Activated CD8-positive, alpha-beta T cell treated with anti-CD3 and anti-CD28 coated beads for 36 hours (primary cell): ENCODE measurements at places on chromosomes 5 and 9. TPM values are rescaled to one million over a fixed set of nuclear protein-coding genes. Genes with fewer than 3 reads are reported as not detected.
A peak's percentile ranks its signal among the peaks of the same experiment; 100 is the strongest.

GRCh38 chr9:124007565-124008302 lies 3.8 kb upstream of the LHX2 start:
- H3K4me1 ChIP-seq: peaks cover 27% of the 10 kb centered on the region
- H3K27ac ChIP-seq: no peak overlapping the region
- no peak overlapping the region for H3K4me3 ChIP-seq
- H3K27me3 ChIP-seq: peaks cover 78% of the 10 kb centered on the region
- peaks cover 2% of the 10 kb centered on the region for H3K36me3 ChIP-seq

GRCh38 chr5:50867140-50867539 lies 200.7 kb downstream of the PARP8 start:
- H3K27me3 ChIP-seq: peaks cover 27% of the 10 kb centered on the region
- no peaks in the 10 kb centered on the region for H3K4me1 ChIP-seq
- H3K36me3 ChIP-seq: no peaks in the 10 kb centered on the region
- no peak overlapping the region for H3K27ac ChIP-seq
- DNase-seq: no peak
- H3K4me3 ChIP-seq: no peak overlapping the region

DNA sequence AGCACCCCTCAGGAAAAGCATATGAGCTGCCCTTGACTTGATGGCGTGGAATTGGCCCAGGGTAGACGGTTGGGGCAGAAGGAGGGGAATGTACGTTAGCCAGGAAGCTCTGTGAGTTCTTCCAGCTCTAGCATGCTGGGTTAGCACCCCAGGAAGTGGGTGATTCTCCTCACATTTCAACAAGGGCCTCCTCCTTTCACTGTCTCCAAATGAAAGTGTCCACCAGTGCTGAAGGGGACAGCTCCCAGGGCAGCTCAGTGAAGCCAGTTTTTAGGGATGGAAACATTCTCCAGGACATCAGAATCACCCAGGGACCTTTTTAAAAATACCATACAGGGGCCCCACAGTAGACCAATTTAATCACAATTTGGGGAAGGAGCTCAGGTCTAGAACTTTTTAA lies 17.2 kb upstream of the AFAP1L1 start:
- no peaks in the 10 kb centered on the region for H3K4me1 ChIP-seq
- H3K4me3 ChIP-seq: no peak overlapping the region
- H3K36me3 ChIP-seq: no peaks in the 10 kb centered on the region
- DNase-seq: no peak

DNA sequence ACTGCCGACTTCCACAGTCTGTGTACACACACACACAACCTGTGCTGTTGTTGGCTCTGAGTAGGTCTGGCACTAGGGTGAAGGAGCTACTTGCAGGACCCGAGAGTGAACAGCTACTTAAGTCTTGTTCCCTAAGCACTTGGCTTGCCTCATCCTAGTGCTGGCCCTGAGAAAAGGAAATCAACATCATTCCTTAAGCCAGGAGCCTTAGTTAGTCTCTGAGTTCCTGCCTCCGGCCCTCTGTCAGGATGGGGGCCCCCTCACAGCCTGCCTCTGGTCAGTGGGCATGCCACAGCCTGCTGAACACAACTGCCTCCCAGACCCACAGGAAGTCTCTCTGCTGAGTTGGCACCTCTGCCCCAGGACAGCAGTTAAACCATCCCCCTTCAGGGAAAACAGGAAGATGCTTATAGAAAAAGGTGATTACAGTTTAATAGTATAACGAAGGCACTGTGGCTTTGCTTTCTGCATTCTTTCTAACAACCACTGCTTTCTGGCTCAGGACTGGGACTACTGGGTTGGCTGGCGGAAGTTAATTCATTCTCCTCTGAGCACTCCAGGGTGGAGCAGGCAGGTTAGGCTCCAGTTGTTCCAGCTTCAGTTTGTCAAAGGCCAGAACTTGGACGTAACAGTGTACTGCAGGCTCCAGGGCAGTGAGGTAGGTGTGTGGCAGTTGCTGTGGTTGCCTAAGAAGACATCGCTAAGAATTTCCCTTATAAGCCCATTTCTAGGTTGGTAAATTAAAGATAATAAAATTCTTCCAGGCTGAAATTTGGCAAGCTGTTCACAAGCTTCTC lies 2.8 kb downstream of the MAMDC2 start:
- no peak overlapping the region for H3K27ac ChIP-seq
- no peaks in the 10 kb centered on the region for H3K36me3 ChIP-seq
- H3K27me3 ChIP-seq: peaks cover 47% of the 10 kb centered on the region
- H3K4me1 ChIP-seq: peaks cover 3% of the 10 kb centered on the region

GRCh38 chr9:128304136-128304970 lies 17.9 kb downstream of the TRUB2 start:
- H3K27ac ChIP-seq: peak overlapping the region; percentile 50
- H3K4me3 ChIP-seq: no peak overlapping the region
- no peaks in the 10 kb centered on the region for H3K4me1 ChIP-seq
- H3K36me3 ChIP-seq: peaks cover 4% of the 10 kb centered on the region

DNA sequence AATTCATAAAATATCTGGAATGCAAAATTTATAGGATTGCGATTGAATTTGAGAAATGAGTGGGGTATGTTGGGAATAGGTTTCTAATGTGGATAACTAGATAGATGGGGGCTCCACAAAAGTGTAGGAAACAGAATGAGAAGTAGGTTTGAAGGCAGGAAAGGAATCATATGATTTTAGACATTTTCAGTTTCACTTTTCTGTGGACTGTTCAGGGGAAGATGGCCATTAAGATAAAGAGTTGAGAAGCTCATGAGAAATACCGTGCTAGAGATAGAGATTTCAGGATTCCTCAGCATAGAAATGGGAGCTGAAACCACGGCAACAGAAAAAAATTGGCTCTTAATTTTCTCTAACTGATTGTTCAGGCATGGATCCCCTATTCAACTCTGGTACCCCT lies 163.4 kb upstream of the CD180 start:
- H3K27ac ChIP-seq: no peak overlapping the region
- no peaks in the 10 kb centered on the region for H3K36me3 ChIP-seq
- no peak overlapping the region for H3K4me3 ChIP-seq
- H3K27me3 ChIP-seq: peaks cover 1% of the 10 kb centered on the region
- peaks cover 12% of the 10 kb centered on the region for H3K4me1 ChIP-seq

- H3K27ac ChIP-seq: no peak overlapping the region
- DNase-seq: peak; percentile 29
- no peak overlapping the region for H3K4me3 ChIP-seq
- H3K36me3 ChIP-seq: no peaks in the 10 kb centered on the region
Measured at GRCh38 chr5:68962757-68963484, 130.9 kb upstream of the SLC30A5 start.

DNA sequence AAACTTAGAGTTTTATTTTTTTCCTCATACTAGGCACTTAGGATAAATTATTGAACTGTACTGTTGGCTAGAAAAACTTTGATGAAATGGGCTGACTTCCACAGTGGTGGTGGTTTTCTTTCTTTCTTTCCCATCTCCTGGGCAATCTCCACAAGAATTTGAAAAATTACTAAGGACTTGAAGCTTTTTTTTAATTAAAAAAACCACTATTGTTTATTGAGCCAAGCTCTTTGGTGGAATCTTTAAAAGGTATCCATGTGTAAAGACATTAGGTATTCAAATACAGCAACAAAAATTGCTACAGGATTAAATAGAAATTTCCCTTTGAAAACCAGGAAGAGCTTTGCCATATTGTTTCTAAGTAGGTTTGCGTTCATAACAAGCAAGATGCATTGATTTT lies 14.1 kb downstream of the MARCHF6 start:
- peak overlapping the region; percentile 7 for H3K27ac ChIP-seq
- peaks cover 27% of the 10 kb centered on the region for H3K36me3 ChIP-seq
- H3K4me3 ChIP-seq: no peak overlapping the region
- no peak for DNase-seq

DNA sequence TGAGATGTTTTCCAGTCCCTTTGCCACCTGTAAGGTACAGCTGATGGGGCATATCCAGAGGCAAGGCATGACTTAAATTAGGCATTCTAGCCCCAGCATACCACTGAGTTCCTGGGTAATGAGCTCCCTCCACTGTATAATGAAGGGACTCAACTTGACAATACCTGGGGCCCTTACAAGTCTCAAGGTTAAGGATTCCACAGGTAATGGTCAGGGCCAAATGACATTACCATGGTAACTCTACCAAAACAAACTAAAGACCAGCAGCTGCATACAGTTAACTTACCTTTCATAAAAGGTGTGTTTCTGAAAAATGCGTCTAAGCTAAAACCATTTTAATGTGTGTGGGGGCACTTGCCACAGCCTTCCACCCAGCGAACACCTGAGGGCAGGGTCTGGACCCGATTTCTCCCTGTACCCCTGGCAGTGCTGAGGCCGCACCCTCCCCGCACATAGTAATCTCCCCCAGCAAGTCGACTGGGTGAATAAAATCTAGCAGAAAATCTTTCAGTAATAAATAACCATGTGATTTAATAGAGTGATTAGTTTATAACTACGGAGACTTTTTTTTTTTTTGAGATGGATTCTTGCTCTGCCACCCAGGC lies 24.2 kb downstream of the CCDC69 start:
- peaks cover 32% of the 10 kb centered on the region for H3K36me3 ChIP-seq
- no peak overlapping the region for H3K4me3 ChIP-seq
- peaks cover 55% of the 10 kb centered on the region for H3K4me1 ChIP-seq
- no peak for DNase-seq

DNA sequence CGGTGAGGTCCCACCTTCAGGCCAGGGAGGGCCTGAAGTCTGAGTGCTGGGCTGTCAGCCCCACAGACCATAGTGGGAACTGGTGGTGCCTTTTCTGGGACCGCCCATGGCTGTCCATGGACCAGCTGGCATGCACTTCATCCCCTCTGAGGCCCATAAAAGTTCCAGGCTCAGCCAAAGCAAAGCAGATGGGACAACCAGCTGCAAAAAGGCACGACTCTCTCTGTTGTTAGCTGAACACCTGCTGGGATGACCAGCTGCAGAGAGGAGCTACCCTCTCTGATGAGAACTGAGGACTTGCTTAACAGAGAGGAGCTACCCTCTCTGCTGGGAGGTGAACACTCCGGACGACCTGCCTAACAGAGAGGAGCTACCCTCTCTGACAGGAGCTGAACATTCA lies 844.3 kb upstream of the DMAC1 start:
- H3K4me1 ChIP-seq: no peaks in the 10 kb centered on the region
- H3K36me3 ChIP-seq: no peaks in the 10 kb centered on the region
- no peaks in the 10 kb centered on the region for H3K27me3 ChIP-seq

- no peak overlapping the region for H3K4me3 ChIP-seq
- DNase-seq: no peak
- no peak overlapping the region for H3K27ac ChIP-seq
- peaks cover 18% of the 10 kb centered on the region for H3K36me3 ChIP-seq
- no peaks in the 10 kb centered on the region for H3K27me3 ChIP-seq
- H3K4me1 ChIP-seq: peaks cover 10% of the 10 kb centered on the region
Measured at GRCh38 chr9:3548648-3549047, 22.8 kb upstream of the RFX3 start.

- no peak for DNase-seq
- peak overlapping the region; percentile 99 for H3K4me3 ChIP-seq
- H3K27me3 ChIP-seq: no peaks in the 10 kb centered on the region
Measured at GRCh38 chr9:101399643-101399970, 956 bp downstream of the ZNF189 start.

- no peak for DNase-seq
- H3K27ac ChIP-seq: no peak overlapping the region
- peaks cover 2% of the 10 kb centered on the region for H3K27me3 ChIP-seq
- H3K4me1 ChIP-seq: no peaks in the 10 kb centered on the region
Measured at GRCh38 chr9:8725635-8726034, 926.1 kb upstream of the DMAC1 start.

DNA sequence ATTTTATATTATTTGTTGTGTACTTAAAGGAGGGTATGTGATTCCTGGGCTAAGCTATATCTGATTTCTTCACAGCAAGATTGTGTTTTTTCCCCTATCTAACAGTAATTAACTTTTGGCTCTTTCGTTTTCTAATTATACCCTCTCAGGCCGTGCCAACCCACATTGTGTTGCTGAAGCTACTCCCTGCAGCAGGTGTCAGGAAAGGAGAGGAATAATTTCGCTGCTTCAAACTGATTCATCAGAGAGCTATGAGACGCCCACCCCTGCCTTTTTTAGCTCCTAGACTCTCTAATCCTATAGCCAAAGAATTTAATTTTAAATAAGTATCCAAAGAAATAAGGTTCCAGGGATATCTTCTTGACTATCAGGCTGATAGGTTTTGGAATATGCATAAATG lies 3.8 kb downstream of the CAVIN4 start:
- no peaks in the 10 kb centered on the region for H3K4me1 ChIP-seq
- no peaks in the 10 kb centered on the region for H3K36me3 ChIP-seq
- H3K27me3 ChIP-seq: no peaks in the 10 kb centered on the region

GRCh38 chr5:74975582-74975981 lies 76.8 kb downstream of the GCNT4 start:
- H3K4me3 ChIP-seq: no peak overlapping the region
- H3K27me3 ChIP-seq: no peaks in the 10 kb centered on the region
- no peak for DNase-seq
- H3K36me3 ChIP-seq: peaks cover 12% of the 10 kb centered on the region

DNA sequence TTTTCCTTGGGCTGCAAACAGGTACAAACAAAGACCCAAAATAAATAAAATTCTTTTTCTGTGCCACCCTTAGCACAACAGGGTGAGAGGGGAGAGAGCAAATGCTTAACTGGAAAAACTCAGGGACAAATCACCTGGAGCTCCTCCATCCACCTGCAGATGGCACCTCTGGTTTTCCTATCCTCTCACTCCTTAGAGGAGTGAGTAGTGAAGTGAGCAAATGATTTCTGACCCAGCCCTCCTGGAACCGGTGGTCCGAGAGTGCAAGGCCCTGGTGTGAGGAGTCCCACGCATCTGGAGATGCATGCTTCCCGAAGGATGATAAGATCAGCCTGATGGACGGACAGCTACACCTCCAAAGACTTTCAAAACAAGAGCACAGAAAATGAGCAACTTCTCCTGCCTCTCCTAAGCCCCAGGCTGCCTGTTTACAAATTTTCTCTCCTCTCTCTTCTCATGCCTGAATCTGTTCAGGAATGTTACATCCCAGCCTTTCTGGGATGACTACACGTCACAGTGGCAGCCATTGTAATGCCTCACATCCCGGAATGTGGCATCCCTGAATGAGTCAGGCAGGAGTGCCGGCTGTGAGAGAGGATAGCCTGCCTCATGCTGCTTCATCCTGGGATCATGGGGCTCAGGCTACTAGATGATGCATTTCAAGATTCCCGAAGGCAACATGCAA lies 86.4 kb downstream of the ADRB2 start:
- no peaks in the 10 kb centered on the region for H3K36me3 ChIP-seq
- H3K4me1 ChIP-seq: peaks cover 6% of the 10 kb centered on the region
- no peak for DNase-seq

The DAPK1 gene
- 1.7 TPM for total RNA-seq

The ANKRD34B gene
- total RNA-seq: not detected

The RASGRF2 gene
- 14.9 TPM for total RNA-seq

The PTPRD gene
- not detected for total RNA-seq

The IFT74 gene
- 9.1 TPM for total RNA-seq

The PJA2 gene
- 67.4 TPM for total RNA-seq
